ENCODE measurements at places on chromosomes 12 and 14.

DNA sequence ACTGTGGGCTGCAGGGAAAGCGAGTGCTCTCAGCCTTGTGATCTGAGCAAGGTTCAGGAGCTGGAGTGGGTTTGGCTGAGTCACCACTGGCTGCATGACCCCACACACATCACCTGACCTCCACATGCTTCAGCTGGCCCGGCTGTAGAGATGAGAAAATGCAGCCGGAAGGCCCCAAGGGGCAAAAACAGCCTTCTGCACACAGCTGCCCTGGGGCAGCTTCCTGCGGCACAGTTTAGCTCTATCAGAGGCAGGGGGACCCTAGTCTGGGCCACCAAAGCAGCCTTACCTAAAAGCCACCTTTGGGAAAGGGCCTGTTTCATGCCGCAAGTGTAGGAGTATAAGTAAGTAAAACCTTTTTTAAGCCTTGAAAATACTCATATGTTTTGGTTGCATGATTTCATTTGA lies 123.3 kb downstream of the SSPN start:
- H3K4me3 ChIP-seq = no peak overlapping the region
- no peak overlapping the region for H3K27ac ChIP-seq
- H3K4me1 ChIP-seq = peaks cover 6% of the 10 kb centered on the region
- DNase-seq = no peak
- H3K36me3 ChIP-seq = no peaks in the 10 kb centered on the region

GRCh38 chr12:13839365-13840336 lies 141.8 kb downstream of the GRIN2B start:
- H3K4me1 ChIP-seq = no peaks in the 10 kb centered on the region
- no peak overlapping the region for H3K27ac ChIP-seq
- H3K27me3 ChIP-seq = no peaks in the 10 kb centered on the region
- no peaks in the 10 kb centered on the region for H3K36me3 ChIP-seq
- DNase-seq = no peak
- no peak overlapping the region for H3K4me3 ChIP-seq

- no peak overlapping the region for H3K27ac ChIP-seq
- peaks cover 42% of the 10 kb centered on the region for H3K4me1 ChIP-seq
- H3K4me3 ChIP-seq = no peak overlapping the region
- peaks cover 2% of the 10 kb centered on the region for H3K27me3 ChIP-seq
- DNase-seq = no peak
Observed at GRCh38 chr12:10717410-10717809, 5.7 kb downstream of the YBX3 start.

DNA sequence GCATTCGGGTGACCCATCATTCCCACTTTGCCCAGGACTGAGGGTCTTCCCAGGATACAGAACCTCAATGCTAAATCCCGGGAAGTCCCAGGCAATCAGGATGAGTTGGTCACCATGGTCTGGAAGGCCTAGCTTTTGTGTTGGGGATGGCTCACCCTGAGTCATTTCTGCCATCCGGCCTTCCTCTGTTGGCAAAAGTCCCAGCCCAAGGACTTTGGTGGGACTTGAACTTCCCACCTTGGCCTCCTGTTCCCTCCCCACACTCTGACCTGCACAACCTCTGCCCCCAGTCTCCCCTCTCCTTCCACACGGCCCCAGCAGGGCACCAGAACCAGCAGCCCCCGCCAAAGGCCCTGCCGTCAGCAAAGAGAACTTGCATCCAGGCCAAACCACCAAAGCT lies 24.6 kb upstream of the NCOR2 start:
- no peak for DNase-seq
- H3K27ac ChIP-seq = no peak overlapping the region
- H3K27me3 ChIP-seq = peaks cover 18% of the 10 kb centered on the region
- peaks cover 10% of the 10 kb centered on the region for H3K4me1 ChIP-seq

DNA sequence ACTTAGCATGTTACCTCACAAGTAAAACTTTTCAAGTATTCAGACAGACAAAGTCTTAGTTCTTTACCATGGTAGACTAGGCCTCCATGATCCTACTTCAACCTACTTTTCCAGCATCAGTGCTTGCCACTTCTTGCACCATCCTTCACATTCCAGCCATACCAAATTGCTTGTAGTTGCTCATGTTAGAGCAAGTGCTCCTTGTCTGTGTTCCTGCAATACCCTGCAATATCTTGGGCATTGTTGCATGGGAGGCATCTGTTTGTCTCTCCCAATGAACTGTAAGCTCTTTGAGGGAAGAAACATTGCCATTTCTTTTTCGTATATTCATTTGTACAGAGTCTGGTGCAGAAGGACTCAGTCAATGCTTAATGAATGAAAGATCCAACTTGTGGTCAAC lies 78.0 kb downstream of the SRGAP1 start:
- H3K4me1 ChIP-seq = no peaks in the 10 kb centered on the region
- H3K27me3 ChIP-seq = no peaks in the 10 kb centered on the region
- H3K27ac ChIP-seq = no peak overlapping the region
- H3K36me3 ChIP-seq = no peaks in the 10 kb centered on the region

GRCh38 chr12:100967189-100967588 lies 172.6 kb downstream of the ANO4 start:
- H3K4me1 ChIP-seq = no peaks in the 10 kb centered on the region
- H3K27me3 ChIP-seq = no peaks in the 10 kb centered on the region
- H3K27ac ChIP-seq = no peak overlapping the region
- H3K36me3 ChIP-seq = no peaks in the 10 kb centered on the region
- no peak for DNase-seq

GRCh38 chr12:89775063-89775985 lies 66.7 kb upstream of the ATP2B1 start:
- DNase-seq = no peak
- no peaks in the 10 kb centered on the region for H3K36me3 ChIP-seq
- peaks cover 4% of the 10 kb centered on the region for H3K27me3 ChIP-seq
- no peaks in the 10 kb centered on the region for H3K4me1 ChIP-seq
- no peak overlapping the region for H3K27ac ChIP-seq

GRCh38 chr14:74860899-74861733 lies 14.8 kb downstream of the PROX2 start:
- H3K4me3 ChIP-seq = no peak overlapping the region
- DNase-seq = peak; percentile 97
- no peak overlapping the region for H3K27ac ChIP-seq

- H3K27me3 ChIP-seq = peaks cover 17% of the 10 kb centered on the region
- H3K4me1 ChIP-seq = peaks cover 2% of the 10 kb centered on the region
- no peak overlapping the region for H3K27ac ChIP-seq
- DNase-seq = no peak
- H3K4me3 ChIP-seq = no peak overlapping the region
- H3K36me3 ChIP-seq = no peaks in the 10 kb centered on the region
Observed at GRCh38 chr14:36020120-36021029, 156.1 kb downstream of the PTCSC3 start.

GRCh38 chr12:86193931-86194330 lies 62.3 kb downstream of the MGAT4C start:
- no peak overlapping the region for H3K4me3 ChIP-seq
- H3K27ac ChIP-seq = no peak overlapping the region
- no peak for DNase-seq
- no peaks in the 10 kb centered on the region for H3K27me3 ChIP-seq
- no peaks in the 10 kb centered on the region for H3K4me1 ChIP-seq

DNA sequence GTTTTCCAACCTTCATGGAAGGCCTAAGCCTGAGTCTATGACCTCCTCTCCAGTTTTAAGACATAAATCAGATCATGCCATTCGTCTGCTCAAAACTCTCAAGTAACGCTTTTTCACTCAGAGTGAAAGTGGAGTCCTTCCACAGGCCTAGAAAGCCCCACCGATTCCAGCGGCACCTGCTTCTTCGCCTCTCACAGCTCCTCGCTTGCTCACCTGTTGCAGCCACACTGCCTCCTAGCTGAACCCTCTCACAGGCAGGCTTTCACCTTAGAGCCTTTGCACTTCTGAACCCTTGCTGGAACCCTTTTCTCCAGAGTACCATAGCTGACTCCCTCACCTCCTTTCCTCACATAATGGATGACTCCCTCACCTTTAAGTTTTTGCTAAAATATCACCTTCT lies 301.1 kb downstream of the ZFP36L1 start:
- no peak for DNase-seq
- no peak overlapping the region for H3K4me3 ChIP-seq
- H3K36me3 ChIP-seq = no peaks in the 10 kb centered on the region
- peaks cover 2% of the 10 kb centered on the region for H3K27me3 ChIP-seq
- H3K27ac ChIP-seq = no peak overlapping the region

GRCh38 chr12:53378724-53379388 lies 1.1 kb upstream of the SP1 start:
- peak; percentile 58 for DNase-seq
- peaks cover 34% of the 10 kb centered on the region for H3K4me1 ChIP-seq
- no peak overlapping the region for H3K4me3 ChIP-seq
- H3K27ac ChIP-seq = no peak overlapping the region
- no peaks in the 10 kb centered on the region for H3K27me3 ChIP-seq
- peaks cover 28% of the 10 kb centered on the region for H3K36me3 ChIP-seq

DNA sequence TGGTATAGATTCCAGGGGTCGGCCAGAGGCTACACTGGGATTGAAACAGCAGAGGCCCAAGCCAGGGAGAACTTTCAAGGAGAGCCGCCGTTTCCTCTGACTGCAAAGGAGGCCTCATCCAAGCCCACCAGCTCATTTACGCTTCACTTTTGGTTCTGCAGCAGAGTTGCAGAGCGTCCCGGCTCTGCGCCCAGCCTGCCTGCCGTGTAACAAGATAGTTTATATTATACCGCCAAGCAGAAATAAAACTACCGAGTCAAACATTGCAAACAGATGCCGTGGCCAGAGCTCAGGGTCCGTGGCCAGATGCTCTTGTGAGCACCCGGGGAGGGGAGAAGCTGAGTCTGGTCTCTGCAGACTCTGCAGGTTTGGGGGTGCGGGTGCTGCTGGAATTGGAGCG lies 60.7 kb upstream of the TBX3 start:
- H3K4me1 ChIP-seq = no peaks in the 10 kb centered on the region
- no peak overlapping the region for H3K4me3 ChIP-seq
- no peak overlapping the region for H3K27ac ChIP-seq
- no peak for DNase-seq
- H3K27me3 ChIP-seq = no peaks in the 10 kb centered on the region

DNA sequence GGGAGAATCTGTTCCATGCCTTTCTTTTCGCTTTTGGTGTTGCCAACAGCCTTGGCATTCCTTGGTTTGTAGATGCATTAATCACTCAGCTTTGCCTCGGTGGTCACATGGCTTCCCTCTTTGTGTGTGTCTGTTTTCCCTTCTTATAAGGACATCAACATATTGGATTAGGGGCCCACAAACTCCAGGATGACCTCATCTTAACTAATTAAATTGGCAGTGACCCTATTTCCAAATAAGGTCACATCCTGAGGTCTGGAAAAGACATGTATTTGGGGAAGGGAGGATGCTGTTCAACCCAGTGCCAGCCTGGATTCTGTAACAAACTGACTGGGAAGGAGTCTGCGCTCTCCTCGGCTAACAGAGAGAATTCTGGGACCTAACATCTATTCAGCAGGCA lies 365.7 kb upstream of the FKBP4 start:
- no peaks in the 10 kb centered on the region for H3K4me1 ChIP-seq
- peaks cover 4% of the 10 kb centered on the region for H3K27me3 ChIP-seq
- no peaks in the 10 kb centered on the region for H3K36me3 ChIP-seq
- H3K4me3 ChIP-seq = no peak overlapping the region

GRCh38 chr12:106914796-106915634 lies 40.7 kb upstream of the TMEM263 start:
- H3K4me3 ChIP-seq = peak overlapping the region; percentile 32
- H3K4me1 ChIP-seq = peaks cover 33% of the 10 kb centered on the region
- no peaks in the 10 kb centered on the region for H3K36me3 ChIP-seq
- peak overlapping the region; percentile 86 for H3K27ac ChIP-seq
- peaks cover 5% of the 10 kb centered on the region for H3K27me3 ChIP-seq

DNA sequence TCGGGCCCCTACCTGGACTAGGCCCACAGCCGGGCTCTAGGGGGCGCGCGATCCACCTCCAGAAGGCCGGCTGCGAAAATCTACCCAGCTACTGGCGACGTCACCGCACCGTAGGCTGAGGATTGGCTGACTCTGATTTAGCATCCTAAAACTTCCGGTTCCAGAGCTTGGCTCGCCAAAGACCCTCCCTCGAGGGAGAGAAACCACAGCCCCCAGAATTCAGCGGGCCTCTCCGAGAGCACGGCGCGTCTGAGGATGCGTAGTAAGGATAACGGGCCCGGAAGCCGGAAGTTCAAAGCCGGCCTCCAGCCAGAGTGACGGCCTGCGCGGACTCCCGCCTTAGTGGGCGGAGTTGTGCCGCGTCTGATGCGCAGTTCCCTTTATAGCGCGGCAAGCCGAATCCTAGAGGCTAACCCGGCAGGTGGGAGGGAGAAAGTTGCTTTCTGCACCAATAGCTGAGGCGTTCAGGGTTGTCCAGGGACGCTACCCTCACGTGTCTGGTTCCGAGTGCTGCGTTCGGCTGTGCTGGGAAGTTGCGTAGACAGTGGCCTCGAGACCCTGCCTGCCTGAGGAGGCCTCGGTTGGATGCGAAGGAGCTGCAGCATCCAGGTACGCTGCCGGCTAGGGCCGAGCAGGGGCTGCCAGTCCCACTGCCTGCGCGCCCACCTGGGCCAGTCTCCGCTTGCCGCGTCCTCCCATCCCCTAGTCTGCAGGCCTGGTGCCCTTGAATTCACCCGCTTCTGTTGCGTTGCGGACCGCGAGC lies at the start of gene COX14:
COX14 (plus strand) TSS at position 544 of the 763 bp plus-strand sequence. CDS start 7,808 bp downstream, outside the sequence.
- peaks cover 21% of the 10 kb centered on the region for H3K36me3 ChIP-seq
- no peaks in the 10 kb centered on the region for H3K27me3 ChIP-seq
- DNase-seq = peak; percentile 100

GRCh38 chr12:124693111-124693723 lies 125.8 kb upstream of the NCOR2 start:
- DNase-seq = no peak

DNA sequence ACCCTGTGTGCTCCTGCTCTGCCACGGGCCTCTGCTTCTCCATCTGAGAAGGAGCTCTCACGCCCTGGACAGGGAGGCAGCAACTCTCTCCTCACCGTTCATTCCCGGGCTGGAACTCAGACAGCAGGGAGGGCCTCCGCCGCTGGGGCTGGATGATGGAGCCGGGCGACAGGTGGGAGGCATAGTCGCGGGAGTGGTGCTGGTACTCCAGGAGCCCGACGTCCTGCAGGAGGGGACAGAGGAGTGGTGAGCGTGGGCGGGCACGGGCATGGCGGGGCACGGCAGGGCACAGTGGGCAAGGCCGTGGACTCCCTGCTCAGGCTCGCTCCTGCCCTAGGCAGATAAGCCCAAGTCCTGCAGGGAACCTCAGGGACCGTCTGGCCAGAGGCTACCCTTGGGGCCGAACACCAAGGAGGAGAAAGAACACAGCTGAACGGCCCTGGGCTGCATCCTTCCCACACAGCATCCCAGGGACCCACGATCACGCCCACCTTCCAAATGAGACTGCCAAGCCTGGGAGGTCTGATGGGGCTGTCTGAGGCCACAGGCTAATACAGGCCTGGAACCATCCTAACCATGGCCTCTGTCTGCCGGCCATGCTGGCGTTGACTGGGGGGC lies 81.0 kb downstream of the NCOR2 start:
- no peak overlapping the region for H3K27ac ChIP-seq
- H3K27me3 ChIP-seq = no peaks in the 10 kb centered on the region
- peaks cover 16% of the 10 kb centered on the region for H3K4me1 ChIP-seq
- no peak for DNase-seq

GRCh38 chr12:69070319-69071090 lies 137.5 kb upstream of the CPM start:
- DNase-seq = peak; percentile 88
- no peak overlapping the region for H3K4me3 ChIP-seq
- no peaks in the 10 kb centered on the region for H3K36me3 ChIP-seq
- no peak overlapping the region for H3K27ac ChIP-seq
- peaks cover 11% of the 10 kb centered on the region for H3K27me3 ChIP-seq
